Central memory CD4-positive, alpha-beta T cell (primary cell): ENCODE measurements at places on chromosomes 4 and X.

GRCh38 chr4:139900964-139901376, 235.4 kb downstream of the MGST2 start:
- DNase-seq = no peak

DNA sequence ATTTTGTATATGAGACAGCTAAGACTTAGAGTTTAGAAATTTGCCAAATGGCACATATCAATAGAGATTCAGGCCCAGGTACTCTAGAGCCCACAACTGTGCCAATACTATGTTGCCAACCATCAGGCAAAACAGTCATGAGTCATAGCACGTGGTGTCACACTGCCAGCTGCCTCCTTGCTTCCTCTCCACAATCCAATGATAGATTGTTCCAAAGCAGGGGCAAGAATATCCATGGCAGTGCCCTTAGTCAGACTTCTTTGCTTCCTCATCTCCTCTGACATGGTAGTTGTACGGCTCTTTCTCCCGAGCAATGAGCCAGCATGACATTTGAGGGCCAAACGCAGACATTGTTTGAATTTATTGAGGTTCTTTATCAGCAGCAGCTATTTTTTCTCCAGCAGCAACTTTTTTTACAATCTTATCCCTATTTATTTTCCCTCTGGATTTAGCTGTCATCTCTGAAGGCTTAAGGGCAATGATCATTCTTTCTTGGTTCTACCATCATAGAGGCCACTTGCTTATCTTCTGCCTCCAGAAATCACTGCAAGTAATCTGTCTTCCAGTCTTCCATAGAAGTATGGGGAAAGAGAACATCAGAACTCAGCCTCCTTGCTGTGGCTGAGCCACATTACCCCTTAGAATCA, 169.7 kb downstream of the COL4A6 start:
- no peak for DNase-seq

GRCh38 chrX:155070038-155070437, 898 bp downstream of the CMC4 start:
- DNase-seq = no peak

DNA sequence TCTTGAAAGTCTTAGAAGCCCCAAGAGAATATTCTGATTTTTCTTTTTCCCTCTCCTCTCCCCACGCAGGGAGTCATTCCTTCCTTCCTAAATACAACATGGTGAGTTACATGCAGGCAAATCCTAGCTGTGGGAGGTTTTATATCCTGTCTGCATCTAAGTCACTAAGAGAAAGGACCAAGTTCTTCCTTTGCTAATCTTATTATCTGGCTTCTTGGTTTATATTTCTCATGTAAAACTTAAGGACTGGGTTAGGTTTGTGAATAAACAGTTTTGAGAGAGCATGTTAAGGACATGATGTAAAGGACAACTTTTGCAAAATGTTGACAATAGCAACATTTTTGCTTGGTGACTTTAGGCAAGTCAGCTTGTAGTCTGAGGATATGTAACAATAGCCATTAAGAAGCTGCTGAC, 5.1 kb upstream of the CXCL9 start:
- DNase-seq = no peak

DNA sequence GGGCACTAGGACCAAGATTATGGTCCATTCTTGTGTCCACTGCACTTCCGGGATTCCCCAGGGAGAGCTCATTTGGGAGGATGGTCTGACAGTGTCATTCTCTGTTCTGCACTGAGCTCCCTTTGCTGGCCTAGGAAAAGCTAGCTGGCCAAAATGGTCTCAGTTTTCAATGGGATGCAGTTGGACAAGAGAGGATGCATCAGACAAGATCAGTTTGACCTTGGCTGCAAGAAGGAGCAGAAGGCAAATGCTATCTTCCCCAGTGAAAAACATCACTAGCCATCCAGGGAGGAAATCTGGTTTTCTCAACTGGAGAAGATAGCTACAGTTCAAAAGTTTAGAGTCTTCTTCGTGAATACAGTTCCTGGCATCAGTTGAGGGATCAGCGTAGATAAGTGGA, 221.1 kb downstream of the PTTG2 start:
- no peak for DNase-seq
